ENCODE measurements at places on chromosomes 5 and 9.

- no peak for DNase-seq
Observed at GRCh38 chr5:170752257-170753215, 31.0 kb upstream of the GABRP start.

DNA sequence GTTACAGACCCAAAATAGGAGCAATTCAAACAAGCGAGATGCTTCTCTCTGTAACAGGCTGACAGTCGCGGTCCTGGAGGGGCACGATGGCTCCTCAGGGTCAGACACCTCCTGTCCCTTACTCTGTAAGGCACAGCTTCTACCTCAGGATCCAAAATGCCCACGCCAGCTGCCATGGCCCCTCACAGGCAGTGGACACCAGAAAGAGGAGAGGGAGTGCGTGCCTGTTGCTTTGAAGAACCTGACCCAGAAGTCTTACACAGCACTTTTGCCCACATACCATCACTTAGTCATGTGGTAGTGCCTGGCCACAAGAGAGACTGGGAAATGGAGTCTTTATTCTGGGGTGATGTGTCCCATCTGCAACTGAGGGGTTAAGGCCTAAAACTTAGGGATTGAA, 11.6 kb upstream of the ABL1 start:
- DNase-seq, result no peak

GRCh38 chr5:108315829-108316228, 66.1 kb downstream of the FBXL17 start:
- no peak for DNase-seq

DNA sequence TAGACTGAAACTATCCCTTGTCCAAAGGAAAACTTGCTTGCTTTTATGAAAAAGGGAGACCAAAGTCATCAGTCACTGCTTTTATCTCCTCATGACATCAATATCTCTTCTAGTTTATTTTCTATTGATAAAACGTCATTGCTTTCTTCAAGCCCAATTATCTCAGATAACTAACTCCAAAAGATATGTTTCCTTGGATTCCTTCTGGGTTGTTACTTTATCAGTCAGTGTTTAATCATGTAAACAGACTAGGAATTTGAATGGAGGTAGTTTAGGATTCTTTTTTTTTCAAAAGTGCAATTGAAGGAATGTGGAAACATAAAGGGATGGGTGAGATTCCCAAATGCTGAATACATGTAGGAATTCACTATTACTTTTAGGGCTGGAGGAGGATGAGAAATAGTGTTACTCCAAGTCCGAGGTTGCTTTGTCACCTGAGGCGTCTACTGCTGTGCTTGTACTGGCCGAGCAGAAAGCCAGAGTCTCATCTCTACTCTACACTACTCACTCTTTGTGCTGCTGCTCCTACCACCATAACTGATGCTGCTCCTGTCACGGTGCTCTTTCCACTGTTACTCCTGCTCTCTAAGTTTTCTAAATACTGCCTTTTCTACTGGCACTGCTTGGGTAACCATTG, 1697.1 kb upstream of the NUDT12 start:
- DNase-seq, result no peak

- no peak for DNase-seq
Observed at GRCh38 chr5:23012842-23013241, 159.7 kb upstream of the CDH12 start.

- peak; percentile 7 for DNase-seq
Observed at GRCh38 chr5:30040488-30041118, 1152.9 kb upstream of the CDH6 start.

- no peak for DNase-seq
Observed at GRCh38 chr5:135102716-135103574, 68.9 kb upstream of the PITX1 start.

GRCh38 chr5:100790170-100790665, 112.9 kb downstream of the ST8SIA4 start:
- DNase-seq, result peak; percentile 8

DNA sequence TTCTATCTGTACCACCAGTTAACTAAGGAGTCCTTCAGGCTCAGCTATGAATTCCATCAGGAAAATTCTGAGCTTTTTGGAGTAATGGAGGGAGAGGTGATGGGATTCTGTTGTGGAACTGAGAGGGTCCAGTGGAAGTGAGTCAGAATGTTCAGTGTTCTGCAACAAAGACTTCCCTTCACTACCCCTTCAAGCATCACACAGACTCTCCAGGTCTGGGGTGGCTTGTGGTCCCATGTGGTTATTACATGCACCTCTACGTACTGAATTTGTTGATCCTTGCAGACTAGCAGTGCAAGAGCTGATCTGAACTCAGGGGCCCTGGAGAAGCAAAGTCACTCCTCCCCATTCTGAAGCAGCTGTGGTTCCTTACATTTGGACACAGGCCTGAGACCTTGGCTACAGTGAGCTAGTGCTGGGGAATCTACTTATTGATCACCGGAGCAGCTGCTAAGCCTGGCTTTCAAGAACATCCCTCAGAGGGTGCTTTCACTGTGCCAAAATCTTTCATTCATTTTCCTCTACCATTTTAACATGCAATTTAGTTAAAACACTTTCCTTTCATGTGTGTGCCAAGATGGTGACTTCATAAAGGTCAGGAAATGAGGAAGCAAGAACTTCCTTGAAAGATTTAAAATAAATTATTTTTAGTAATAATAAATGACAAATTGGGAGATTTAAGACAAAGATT, 75.0 kb upstream of the TNC start:
- no peak for DNase-seq

DNA sequence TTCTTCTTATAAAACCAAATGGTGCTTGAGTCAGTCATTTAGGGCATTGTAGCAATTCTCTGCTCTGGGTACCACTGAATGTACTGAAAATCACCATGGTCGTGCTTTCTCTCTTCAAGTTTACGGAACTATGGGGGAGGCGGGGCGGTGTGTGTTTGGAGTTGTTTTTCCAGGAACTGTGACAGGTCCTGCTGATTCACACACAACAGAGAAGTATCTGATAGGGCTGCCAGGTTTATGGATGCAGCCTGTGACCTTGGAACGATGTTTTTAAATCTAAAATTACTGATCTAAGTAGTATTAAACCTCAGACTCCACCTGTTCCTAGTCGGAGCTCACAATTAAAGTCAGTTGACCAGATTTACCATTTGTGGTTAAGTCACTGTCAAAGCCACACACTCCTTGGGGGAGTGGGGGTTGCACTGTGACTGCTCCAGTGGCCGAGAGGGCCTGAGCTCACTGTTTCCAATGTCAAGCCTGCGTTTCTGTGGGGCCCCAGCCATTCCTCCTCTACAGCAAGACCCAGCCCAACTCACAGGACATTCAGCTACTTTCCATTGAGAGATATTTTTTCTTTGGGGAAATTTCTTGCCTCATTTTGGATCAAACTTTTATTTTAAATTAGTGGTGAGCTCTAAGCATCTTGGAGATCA, 44.4 kb downstream of the GADD45G start:
- DNase-seq, result no peak

DNA sequence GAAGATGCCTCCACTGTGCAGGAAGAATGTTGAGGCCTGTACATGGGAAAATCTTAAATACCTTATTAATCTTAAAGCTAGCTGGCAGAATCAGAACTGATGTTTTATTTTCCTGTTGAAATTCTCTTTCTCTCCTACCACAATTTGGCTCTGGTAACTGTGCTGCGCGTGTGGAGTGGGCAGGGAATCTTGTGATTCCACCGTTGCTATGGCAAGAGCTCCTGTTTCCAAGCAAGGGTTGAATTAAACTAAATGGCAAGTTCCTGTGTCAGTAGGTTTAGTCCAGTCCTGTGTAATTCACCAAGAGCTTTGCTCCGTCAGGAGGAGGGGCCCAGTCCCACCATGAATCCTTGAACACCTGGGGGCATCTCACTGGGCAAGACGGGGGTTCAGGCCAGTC, 36.4 kb downstream of the NXNL2 start:
- DNase-seq, result no peak

DNA sequence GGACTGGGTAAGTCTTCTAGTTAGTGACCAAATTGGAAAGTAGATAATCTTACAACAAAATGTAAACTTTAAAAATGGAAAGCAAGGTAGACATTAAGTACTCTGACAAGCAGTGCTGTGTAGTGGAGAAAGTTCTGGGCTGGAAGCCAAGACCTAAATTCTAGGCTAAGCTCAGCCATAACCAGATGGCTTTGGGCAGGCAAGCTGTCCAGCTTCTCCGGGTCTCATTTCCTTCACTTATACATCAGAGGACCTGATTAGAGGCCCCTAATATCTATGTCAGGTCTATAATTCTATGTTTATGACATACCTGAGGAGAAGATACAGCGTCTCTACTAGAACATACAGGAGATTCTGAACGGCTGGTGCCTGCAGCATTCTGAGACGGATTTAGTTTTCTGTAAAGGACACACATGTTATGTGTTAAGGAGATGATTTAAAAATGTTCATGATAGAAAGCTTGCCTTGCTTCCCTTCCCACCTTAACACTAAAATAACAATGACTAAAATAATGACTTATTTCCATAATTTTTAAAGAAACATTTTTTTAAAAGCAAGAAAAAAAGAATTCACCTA, 61.2 kb downstream of the ELL2 start:
- DNase-seq, result no peak

DNA sequence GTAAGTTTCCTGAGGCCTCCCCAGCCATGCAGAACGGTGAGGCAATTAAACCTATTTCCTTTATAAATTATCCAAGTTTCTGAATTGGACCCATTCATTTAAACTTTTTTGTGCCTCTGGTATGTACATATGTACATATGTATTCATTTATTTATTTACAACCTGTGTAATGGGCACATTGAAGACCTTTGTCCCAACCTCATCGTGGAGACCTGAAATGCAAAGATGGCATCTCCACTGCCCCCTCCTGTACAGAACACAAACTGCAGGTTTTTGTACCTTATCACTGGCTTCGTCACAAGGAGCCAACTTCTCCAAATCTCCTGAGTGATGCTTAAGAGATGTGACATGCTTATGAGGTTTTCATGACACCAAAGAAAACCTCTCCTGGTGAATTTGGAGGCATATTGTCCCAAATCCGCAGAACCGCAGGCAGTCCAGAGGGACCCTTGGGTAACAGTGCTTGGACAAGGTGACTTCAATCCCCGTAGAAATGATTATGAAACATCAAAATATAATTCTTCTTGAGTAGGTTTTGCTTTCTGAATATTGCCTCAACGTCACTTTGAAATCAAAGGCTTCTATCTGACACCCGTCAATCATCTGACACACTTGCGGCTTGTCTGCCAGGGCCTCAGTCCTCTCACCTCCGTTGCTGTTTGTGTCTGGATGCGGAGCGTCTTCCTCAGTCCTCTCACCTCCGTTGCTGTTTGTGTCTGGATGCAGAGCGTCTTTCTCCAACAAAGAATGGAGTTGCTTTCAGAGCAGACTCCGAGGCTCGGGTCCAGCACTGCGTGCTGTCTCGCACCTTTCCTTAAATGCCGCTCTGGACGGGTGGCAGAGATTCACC, 135.0 kb upstream of the IRX4 start:
- DNase-seq, result no peak

- no peak for DNase-seq
Observed at GRCh38 chr5:3891113-3891512, 295.5 kb downstream of the IRX1 start.

DNA sequence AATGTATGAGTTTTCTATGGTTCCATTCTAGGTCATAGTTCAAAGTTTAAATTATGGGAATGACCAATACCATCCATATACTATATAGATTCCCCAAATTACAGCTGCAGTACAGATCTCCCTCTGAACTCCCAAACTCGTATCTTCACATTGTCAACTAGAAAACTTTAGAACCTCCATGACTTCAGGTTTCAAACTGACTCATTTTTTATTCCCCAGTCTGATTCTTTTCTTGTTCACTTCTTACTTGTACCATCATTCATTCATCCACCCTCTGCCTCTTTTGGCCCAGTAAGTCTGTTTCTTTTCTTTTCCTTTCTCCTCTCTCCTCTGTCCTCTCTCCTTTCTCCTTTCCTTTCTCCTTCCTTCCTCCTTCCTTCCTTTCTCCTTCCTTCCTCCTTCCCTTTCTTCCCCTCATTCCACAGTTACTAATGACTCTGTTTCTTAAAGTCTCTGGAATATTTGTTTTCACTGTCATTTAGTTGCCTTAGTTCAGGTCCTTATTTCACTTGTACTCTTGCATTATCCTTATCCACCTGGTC, 30.5 kb downstream of the RAD23B start:
- no peak for DNase-seq

DNA sequence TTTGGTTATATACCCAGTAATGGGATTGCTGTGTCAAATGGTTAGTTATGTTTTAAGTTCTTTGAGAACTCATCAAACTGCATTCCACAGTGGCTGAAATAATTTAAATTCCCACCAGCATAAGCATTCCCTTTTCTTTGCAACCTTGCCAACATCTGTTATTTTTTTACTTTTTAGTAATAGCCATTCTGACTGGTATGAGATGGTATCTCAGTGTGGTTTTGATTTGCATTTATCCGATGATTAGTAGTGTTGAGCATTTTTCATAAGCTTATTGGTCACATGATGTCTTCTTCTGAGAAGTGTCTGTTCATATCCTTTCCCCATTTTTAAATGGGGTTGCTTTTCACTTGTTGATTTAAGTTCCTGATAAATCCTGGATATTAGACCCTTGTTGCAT, 435.7 kb upstream of the RIOK2 start:
- DNase-seq, result no peak

DNA sequence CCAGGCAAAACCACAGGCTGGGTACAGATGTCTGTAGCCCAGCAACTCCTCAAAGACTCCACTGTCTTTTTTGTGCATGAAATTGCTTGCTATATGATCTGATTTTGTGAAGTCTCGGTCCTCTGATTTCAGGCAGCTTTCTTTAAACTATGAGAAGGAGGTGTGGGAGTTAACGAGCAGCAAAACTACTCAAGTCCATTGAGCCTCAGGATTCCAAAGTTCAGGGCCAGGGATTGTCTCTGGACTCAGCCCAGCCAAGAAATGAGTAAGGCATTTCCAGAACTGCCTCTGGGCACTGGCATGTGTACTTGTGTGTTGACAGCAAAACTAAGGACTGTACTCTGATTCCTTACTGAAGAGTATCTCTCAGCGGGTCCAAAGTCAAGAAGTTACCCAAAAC, 53.4 kb upstream of the GLIS3 start:
- no peak for DNase-seq

DNA sequence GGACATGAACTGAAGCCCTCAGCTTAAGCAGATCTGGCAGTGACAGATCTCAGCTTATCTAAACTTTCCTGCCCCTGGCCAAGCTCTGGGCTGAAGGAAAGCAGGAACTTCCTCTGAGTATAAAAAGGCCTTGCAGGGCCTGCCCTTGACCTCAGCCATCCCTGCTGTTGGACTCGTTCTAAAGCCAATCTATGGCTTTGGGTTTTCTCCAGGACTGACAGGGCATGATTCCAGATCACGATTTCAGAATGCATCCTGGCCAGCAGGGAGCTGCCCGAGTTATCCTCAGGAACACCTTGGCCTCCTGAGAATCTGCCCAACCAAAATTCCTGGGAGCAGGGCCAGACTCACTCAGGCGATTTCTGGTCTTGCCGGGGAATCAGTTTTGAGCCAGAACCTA, 502.7 kb downstream of the TLE4 start:
- DNase-seq, result no peak

GRCh38 chr5:179991106-179991505, 80.5 kb downstream of the RNF130 start:
- DNase-seq, result no peak

GRCh38 chr5:57828221-57828620, 345.6 kb upstream of the ACTBL2 start:
- DNase-seq, result no peak

- DNase-seq, result no peak
Observed at GRCh38 chr5:135018457-135018856, 15.6 kb downstream of the PITX1 start.

GRCh38 chr9:123990427-123990826, 21.1 kb upstream of the LHX2 start:
- no peak for DNase-seq

GRCh38 chr5:66538531-66538930, 57.7 kb upstream of the MAST4 start:
- no peak for DNase-seq

All from dermis microvascular lymphatic vessel endothelial cell (primary cell).